ENCODE measurements at places on chromosomes 4 and X.

- no peak for DNase-seq
Measured at GRCh38 chr4:152307669-152308068, 228.2 kb downstream of the FBXW7 start.

GRCh38 chr4:115923152-115923551 is 809.7 kb upstream of the NDST4 start:
- DNase-seq: no peak

DNA sequence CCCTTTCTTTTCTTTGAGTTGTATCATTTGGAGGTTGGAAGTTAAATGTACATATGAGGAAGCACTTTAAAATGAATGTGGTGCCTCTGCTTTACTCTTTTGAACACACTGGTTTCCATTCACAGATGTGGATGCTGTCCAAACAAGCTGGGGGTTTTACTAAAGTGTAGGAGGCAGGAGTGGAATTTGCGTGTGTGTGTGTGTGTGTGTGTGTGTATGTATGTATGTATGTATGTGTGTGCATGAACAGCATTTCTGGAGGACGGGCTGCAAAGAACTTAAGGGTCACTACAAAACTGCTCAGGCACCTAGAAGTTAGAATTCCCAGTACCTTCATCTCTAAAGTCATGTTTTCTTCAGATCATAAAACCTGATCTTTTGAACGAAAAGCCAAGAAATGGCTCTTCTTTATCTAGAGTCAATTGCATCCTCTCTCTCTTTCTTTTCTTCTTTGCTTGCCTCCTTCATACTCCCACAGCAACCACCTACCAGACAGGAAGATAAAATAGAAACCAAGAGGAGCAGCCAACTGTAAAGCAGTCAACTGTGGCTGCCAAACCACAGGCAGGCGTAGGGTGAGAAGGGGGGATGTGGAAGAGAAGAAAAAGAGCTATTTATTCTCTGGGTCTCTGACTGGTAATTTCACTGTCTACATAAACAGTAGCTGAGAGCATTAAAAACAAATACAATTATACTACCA is 177.0 kb upstream of the RASGEF1B start:
- DNase-seq: peak; percentile 45

GRCh38 chrX:2383735-2384134 is 117.0 kb downstream of the DHRSX start:
- DNase-seq: no peak

DNA sequence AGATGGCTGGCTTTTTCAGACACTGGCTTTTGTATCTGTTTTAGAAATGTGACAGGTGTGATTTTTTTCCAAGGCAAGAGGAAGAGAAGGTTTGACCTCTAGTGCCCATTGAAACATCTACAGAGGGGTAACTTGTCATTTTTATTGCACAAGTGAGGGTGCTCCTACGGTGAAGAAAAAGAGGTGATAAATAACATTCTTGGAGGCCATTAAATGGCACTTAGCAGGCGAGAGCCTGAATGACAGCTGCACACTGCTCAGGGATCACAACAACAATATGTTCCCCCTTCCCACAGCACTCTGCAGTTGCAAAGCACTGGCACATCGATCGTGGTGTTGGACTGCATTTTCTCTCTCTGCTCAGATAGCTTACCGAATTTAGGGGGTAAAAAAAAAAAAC is 22.9 kb downstream of the FAM184B start:
- DNase-seq: no peak

DNA sequence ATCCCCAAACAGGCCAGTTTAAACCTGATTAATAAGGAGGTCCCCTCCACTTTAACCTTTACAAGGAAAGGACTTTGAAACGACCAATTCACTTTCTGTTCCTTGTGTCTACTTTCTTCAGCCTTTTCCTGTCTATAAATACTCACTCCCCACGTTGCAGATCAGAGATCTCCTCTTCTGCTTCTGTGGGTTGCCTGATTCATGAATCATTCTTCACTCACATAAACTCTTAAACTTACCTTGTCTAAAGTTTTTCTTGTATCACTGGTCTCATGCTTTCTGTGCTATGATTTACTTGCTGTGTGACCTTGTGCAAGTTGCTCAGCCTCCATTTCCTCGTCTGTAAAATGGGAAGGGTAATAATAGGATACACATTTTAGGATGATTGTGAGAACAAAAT is 236.1 kb downstream of the QDPR start:
- DNase-seq: no peak

DNA sequence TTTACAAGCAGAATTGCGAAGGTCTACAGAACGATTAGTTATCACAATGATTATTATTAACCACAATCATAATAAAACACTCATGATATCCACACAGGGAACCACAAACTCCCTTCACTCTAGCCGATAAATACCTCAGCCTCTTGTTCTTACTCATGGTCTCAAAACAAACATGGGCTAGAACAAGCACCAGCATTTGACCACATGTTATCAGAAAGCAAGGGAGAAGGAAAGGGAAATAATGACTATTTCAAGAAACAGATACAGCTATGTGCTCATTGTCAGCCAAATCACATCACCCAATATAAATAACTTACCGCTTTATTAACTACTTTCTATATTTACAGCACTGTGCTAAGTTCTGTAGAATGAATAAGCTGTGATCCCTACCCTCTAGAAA is 663.2 kb upstream of the HTR2C start:
- no peak for DNase-seq

DNA sequence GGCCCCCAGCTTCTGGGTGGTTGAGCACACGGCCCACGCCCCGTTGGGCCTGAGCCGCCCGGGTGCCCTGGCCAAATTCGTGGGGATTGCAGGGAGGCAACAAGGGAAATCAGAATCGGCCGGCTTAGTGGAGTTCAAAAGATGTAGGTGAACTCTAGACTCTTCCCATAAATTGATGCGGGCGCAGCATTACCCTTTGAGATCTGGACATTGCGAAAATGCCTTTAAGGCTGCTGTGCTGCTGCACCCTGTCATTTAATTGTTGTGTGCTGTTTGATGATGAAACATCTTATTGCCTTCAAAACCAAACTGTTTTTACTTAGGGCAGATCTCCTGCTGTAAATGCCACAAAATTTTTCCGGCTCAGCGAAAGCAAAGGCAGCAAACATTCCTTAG is 409 bp upstream of the MPP1 start:
- no peak for DNase-seq

DNA sequence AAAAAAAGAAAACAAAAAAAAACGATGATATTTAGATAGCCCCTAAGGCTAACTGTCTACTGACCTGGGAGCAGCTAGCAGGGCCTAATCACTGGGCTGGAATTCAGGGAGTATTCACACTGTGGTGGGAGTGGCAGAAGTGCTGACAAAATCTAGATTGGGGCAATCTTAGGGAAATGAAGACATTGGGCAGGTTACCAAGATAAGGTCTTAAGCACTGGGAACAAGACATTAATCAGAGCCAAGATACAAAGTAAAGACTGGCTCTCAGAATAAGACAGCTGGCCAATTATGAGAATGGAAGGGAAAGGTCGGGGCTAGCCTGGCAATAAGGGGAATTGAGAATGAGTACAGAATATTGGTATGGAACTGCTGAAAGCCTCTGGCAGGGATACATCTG is 100.2 kb upstream of the GRIA3 start:
- DNase-seq: no peak

DNA sequence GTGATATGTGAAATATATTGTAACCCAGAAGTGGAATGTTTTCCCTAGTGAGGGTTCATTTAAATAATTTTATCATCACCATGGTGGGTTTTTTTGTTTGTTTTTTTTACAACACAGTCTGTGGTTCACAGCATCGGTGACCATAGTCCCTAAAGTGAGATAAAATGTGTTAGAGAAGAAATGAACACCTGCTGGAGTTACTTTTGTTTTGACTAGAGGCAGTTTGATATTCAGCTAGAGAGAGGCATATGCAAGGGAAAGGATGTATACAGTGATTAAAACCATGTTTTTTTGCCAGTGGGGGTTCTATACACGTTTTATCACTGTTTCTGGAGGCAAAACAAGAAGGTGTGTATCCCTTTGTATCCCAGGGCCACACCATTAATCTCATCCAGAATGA is 541.5 kb downstream of the PCDH7 start:
- no peak for DNase-seq

DNA sequence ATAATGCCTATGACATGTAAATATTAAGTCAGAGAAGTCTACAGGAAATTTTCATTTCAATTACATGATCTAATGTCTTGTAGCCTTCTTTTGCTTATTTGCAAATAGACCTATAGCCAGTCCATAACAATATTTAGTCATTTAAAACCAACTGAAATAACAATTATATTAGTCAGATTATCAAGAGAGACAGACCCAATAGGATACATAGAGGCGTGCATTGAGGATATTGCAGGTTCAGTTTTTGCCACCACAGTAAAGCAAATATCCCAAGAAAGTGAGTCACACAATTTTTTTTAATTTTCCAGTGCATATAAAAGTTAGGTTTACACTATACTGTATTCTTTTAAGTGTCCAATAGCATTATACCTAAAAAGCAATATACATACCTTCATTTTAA is 349.7 kb upstream of the ATOH1 start:
- no peak for DNase-seq

DNA sequence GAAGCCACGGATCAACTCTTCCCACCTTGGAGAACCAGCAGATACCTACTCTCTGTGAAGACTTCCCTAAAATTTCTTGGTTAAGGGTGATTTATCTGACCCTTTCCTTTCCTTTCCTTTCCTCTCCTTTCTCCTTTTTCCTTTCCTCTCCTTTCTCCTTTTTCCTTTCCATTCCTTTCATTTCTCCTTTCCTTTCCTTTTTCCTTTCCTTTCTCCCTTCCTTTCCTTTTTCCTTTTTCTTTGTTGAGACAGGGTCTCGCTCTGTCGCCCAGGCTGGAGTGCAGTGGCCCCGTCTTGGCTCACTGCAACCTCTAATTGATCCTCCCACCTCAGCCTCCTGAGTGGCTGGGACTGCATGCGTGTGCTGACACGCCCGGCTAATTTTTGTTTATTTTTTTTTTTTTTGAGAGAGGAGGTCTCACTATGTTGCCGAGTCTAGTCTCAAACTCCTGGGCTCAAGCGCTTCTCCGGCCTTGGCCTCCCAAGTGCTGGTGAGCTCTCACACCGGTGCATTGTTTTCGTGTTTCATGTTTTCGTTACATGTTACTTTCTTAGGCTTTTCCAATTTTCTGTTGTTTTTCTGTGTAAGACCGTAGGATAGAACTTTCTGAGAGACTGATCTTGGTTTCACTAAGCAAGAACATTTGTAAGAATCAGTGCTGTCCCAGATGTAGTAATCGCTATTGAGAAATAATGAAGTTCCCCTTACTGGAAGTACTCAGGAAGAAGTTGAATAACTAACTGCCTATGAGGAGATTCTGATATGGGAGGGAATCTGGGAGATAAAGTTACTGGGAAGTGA is 2.0 kb downstream of the TMEM165 start:
- DNase-seq: no peak

GRCh38 chr4:119643306-119644042 is 14.9 kb upstream of the PDE5A start:
- no peak for DNase-seq

GRCh38 chr4:145851511-145852201 is 87.0 kb downstream of the ZNF827 start:
- no peak for DNase-seq

DNA sequence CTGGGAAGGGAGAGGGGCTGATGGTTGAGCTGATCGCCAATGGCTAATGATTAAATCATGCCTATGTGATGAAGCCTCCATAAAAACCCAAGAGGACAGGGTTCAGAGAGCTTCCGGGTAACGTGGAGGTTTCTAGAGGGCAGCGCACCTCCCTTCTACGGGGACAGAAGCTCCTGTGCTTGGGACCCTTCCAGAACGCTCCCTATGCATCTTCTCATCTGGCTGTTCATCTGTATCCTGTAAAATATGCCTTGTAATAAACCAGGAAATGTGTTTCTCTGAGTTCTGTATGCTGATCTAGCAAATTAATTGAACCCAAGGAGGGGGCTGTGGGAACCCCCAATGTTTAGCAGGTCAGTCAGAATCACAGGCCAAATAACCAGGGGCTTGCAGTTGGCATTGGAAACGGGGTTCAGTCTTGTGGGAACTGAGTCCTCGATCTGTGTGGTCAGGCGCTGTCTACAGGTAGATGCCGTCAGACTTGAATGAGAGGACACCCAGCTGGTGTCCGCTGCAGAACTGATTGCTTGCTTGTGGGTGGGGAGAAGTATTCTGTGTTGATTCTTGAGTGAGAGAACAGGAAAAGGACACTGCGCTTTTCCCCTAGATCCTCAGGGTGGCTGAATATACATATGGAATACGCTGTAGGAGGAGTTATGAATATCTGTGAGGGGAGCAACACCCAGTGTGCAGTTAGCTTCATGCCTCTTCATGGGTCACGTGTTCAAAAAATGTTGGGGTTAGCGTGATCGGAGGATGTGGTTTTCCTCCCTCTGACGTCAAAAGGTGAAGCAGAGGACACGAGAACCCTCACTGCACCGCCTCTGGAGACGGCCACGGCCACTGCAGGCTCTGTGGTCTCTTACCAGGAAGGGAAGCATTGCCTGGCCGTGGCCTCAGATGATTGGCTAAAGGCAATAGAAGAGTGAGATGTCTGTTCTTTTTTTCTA is 29.2 kb downstream of the HTT-AS start:
- DNase-seq: peak; percentile 88

DNA sequence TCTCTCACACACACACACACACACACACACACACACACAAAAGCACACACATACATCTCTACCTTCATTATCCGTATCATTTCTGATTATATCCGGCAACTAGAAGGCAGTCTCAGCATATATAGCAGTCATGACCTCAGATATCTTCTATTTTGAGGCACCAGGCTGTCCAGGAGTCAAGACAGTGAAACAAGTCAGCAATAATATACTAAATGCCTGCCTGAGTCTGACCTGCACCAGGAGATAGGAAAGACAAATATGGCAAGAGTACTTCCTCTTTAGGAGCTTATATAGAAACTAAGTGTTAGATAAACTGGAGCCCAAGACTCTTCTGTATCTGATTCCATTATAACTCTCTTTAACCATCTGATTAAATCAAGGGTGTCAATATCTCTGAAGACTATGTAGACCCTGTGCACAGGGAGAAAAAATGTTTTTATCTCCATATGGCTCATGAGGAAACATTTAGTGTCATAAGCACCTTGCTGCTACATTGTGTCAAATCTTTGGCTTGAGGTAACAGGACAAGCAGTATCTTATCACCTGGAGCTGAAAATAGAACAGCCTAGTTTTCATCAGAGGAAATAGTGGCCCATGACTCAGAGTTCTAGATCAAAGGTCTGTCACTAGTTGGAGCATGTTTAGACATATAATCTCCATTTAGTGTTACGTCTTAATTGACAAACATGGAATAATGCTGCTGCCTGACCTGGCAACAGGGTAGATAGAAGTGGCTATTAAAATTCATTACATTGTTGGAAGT is 27.0 kb upstream of the FAM47B start:
- no peak for DNase-seq

DNA sequence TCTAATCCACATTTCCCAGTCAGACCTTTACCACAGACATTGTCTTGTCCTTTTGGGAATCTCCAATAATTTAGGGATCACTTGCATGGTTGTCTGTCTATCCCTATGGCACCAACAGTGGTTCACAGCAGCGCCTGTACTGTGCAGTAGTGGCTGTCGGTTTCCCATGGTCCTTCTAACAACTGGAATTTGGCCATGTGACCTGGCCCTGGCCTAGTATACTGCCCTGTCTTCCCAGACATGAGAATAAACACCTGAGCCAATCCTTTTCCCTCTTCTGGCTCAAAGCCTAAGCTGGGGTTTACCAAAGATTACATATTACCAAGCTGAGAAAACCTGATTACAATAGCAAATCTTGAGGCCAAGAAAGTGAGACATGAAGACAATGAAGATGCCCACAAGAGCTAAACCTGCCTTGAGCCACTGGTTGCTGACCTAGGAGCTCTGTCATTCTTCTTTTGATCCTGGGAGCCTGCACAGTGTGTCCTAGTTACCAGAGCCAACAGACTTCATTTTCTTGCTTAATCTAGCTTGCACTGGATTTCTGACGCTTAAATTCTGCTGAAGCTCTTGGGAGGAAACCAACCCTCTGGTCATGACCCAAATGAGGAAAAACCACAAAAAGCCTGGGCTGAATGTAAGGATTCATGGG is 92.1 kb downstream of the SCD5 start:
- DNase-seq: no peak

Data from CD4-positive, alpha-beta T cell treated with Interleukin-21 for 1 hour (primary cell).